Right ventricle myocardium superior (tissue), 1 donor: ENCODE measurements at places on chromosomes 5 and 9. TPM values are rescaled to one million over a fixed set of nuclear protein-coding genes. Genes with fewer than 3 reads are reported as not detected.

DNA sequence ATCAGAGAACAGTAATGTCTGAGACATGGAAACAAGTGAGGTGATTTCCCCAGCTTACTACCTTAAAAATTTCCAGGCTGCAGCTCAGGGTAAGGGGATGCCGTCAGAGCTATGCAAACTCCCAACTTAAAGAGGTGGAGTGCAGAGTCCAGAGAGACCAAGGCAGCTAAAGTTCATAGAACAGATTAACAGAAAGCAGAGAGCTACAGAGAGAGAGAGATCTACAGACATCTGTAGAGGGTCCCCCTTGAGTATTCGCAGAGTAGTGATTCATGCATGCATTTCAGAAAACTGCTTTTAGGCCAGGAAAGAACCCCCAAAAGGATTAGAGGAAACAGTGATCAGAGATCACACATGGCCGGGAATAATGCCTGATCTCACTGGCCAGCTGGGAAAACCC, 306.2 kb upstream of the PUM3 start:
- no peak for DNase-seq

- DNase-seq: no peak
Observed at GRCh38 chr5:40233268-40233667, 446.4 kb upstream of the PTGER4 start.

DNA sequence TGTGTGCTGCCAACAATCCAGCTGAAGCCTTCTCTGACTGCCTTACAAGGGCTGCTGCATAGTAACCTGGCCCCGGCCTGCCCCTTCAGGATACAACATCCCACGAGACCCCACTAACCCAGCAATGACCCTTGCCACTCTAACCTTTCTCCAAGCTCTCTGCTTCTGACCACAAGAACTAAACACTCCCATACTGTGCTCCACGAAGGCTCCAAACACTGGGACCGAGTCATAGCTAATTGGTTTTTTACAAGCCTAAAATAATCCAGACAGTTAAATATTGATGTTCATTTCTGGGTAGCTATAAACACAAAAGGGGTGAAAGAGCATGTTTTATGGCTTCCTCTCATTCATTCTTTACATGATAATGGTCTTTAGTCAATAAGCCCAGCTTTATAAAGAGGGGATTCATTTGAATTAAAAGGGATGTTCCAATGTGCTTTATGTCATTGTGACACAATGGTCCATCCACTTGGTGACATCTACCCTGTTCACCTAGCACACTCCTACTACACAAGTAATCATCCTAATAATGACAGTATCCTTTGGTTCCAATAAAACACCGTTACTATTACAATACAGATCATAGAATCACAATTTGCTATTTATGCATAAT, 16.2 kb upstream of the TLE4 start:
- DNase-seq: no peak

The SPRY4 gene
- 9.7 TPM for total RNA-seq

DNA sequence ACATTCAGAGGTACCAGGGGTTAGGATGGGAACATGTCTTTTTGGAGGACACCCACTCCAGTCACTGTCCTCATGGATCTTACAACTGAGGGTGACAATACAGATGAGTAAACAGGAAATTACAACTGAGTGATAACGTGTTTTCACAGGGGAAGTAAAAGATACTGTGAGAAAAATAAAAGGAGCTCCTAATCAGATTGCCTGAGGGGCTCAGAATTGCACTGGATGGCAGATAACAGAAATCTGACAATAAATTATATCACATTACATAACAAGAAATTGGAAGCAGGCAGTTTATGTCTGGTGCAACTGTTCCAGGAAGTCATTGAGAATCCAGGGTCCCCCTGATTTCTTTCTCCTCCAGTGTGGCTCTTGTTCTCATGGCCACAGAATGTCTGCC, 40.1 kb upstream of the PCSK1 start:
- DNase-seq: no peak

The CEL gene
- 7.3 TPM for total RNA-seq

The RETREG1 gene
- 272 TPM for total RNA-seq

GRCh38 chr5:151798674-151799073, 26.9 kb downstream of the G3BP1 start:
- no peak for DNase-seq

DNA sequence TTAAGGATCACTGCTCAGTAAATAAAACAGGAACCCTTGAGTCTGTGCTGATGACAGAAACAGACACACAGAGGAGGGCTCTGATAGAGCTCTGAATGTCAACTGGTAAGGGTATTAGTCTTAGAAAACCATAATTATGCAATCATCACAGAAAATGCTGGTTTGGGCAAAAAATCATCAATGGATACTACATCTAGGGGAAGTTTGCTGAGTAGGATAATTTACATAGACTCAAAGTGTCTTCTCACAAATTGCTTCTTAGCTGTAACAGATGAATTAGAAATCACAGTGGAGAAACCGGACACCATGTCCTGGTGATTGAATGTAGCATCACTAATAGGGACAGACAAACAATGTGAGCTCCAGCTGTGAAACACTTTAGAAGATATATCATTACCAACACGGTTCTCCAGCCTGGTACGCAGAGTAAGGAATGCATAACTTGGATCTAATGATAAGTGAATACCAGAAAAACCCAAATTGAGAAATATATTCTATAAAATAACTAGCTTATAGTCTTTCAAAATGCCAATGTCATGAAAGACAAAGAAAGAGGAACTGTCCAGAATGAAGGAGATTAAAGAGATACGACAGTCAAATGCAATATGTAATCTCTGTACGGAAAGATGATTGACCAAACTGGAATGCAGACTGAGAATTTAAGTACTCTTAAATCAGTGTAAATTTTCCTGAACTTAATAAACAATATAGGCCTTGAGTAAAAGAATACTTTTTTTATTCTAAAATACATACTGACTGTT, 17.3 kb downstream of the CHD1 start:
- DNase-seq: no peak

- no peak for DNase-seq
Observed at GRCh38 chr5:174335682-174336364, 290.3 kb downstream of the NSG2 start.

DNA sequence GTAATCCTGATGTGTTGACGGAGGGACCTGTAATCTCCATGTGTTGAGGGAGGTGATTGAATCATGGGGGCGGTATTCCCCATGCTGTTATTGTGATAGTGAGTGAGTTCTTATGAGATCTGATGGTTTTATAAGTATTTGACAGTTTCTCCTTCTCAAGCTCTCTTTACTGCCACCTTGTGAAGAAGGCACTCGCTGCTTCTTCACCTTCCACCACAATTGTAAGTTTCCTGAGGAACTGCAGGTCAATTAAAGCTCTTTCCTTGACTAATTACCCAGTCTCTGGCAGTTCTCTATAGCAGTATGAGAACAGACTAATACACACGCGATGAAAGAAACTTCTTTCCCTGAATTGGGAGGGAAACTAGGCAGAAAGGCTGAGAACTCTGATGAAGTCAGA, 141.1 kb upstream of the RAD23B start:
- no peak for DNase-seq

DNA sequence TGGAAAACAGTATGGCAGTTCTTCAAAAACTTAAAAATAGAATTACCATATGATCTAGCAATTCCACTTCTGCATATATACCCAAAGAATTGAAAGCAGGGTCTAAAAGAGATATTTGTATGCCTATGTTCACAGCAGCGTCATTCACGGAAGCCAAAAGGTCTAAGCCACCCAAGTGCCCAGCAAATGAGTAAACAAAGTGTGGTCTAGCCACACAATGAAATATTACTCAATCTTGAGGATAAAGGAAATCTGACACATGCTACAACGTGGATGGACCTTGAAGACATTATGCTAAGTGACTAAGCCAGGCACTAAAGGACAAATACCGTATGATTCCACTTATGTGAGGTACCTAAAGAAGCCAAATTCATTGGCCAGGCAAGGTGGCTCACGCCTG, 11.1 kb upstream of the MED27 start:
- DNase-seq: no peak

The SLC6A18 gene
- total RNA-seq: not detected

GRCh38 chr5:122523776-122524175, 211.7 kb downstream of the SNCAIP start:
- DNase-seq: no peak

GRCh38 chr5:168106008-168106761, 185.3 kb upstream of the WWC1 start:
- no peak for DNase-seq

The GABRP gene
- total RNA-seq: 0.13 TPM

- no peak for DNase-seq
Observed at GRCh38 chr5:150034662-150035061, 34.1 kb downstream of the HMGXB3 start.

- DNase-seq: no peak
Observed at GRCh38 chr5:10539687-10539998, 24.2 kb upstream of the ANKRD33B start.

DNA sequence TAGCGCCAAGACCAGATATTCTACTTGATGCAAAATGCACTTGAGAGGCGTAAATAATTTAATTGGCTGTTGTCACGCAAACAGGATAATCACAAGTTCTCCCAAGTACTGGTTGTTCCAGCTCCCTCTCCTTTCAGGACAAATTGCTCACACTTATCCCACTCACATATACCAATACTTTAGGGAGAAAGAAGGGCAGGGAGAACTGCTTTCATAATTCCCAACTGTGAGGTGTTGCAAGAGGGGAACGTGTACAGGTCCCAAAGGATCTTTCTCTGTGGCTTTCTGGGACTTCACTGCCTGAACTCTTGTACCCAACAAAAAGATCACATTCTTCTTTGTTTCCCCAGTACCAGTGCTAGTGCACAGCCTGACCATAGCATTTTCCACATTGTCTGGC, 21.5 kb upstream of the TGFBI start:
- DNase-seq: no peak

The EQTN gene
- not detected for total RNA-seq

GRCh38 chr9:87706066-87706739, 19.7 kb upstream of the CTSL start:
- no peak for DNase-seq

The CTXN3 gene
- not detected for total RNA-seq

- DNase-seq: peak; percentile 45
Observed at GRCh38 chr5:75656311-75657003, 45.2 kb downstream of the ANKDD1B start.

The C5orf34 gene
- total RNA-seq: 0.40 TPM

- no peak for DNase-seq
Observed at GRCh38 chr5:89377767-89378455, 494.9 kb upstream of the MEF2C start.

DNA sequence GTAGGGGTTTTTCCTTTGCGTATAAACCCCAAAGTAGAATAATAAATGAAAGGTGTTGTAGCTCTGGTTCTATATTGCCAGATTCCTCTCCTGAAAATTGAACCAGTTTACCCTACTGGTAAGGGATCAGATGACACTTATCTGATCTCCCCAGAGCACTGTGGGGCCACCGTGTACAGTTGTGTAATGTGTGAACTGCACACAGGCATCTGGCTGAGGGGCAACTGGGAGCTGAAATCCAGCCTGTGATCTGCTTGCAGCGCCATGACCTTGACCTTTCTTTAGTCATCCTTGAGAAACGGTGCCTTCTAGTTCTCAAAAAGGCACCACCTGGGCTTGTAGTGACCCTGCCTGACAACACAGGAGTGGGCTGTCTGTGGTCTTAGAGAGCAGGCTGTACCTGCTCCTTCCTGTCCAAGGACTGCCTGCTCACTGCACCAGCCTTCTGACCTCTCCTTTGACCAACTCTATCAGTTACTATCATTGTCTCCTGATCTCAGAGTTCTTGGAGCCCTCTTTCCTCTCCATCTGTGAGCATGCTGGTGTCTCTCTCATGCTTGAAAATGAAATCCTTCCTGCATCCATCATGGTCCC, 40.2 kb downstream of the PDE6A start:
- DNase-seq: no peak

The NDUFS4 gene
- 218 TPM for total RNA-seq

DNA sequence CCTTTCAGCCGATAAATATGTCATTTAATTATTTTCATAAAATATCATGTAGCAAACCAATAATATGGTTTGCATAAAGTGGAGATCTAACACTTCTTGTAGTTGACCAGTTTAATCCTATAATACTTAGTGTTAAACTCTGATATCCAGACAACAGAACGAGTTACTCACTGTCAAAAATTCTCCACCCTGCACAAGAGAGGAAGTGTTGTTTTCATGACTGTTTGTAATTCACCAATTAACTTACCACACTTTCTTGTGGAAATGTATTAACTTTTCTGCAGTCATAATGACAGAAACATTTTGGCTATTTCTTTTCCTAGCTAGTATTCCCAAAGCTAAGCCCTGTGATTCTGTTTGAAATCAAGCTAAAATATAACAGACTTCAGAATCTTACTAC, 555.3 kb upstream of the FTMT start:
- no peak for DNase-seq

The SLC36A2 gene
- total RNA-seq: 1.2 TPM

The KCNN2 gene
- 8.0 TPM for total RNA-seq

GRCh38 chr9:73038089-73038509, 85.2 kb upstream of the ALDH1A1 start:
- no peak for DNase-seq

The PCDHB2 gene
- total RNA-seq: 2.0 TPM

GRCh38 chr9:100715100-100715380, 137.2 kb downstream of the CAVIN4 start:
- DNase-seq: no peak

The CCT5 gene
- 92.8 TPM for total RNA-seq

GRCh38 chr9:81083854-81084512, 605.4 kb downstream of the TLE1 start:
- no peak for DNase-seq

- DNase-seq: no peak
Observed at GRCh38 chr9:113153599-113153998, 2.8 kb downstream of the SLC31A2 start.

DNA sequence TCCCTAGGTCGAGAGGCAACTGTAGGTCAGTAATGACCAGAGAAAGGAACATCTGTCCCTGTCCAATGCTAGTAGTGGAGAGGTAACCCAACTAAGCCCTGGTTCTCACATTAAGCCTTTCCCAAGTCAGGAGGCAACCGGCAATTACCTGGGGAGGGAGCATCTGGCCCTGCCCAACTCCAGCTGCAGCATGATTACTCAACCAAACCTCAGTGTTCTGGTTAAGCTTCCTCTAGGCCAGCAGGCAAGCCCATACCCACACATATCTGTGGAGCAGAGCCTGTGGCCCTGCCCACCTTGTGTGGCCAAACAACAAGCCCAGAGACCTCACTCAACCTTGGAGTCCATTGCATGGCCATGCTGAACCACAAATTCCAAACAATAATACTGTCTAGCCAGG, 220.8 kb upstream of the SLC24A2 start:
- DNase-seq: no peak

The PCDHA10 gene
- total RNA-seq: 0.05 TPM

- no peak for DNase-seq
Observed at GRCh38 chr5:8057769-8058168, 188.8 kb downstream of the MTRR start.

- no peak for DNase-seq
Observed at GRCh38 chr9:120350596-120350995, 229.4 kb downstream of the CDK5RAP2 start.
